ENCODE measurements at places on chromosomes 4 and X. TPM values are rescaled to one million over a fixed set of nuclear protein-coding genes. Genes with fewer than 3 reads are reported as not detected.
A peak's percentile ranks its signal among the peaks of the same experiment; 100 is the strongest.

DNA sequence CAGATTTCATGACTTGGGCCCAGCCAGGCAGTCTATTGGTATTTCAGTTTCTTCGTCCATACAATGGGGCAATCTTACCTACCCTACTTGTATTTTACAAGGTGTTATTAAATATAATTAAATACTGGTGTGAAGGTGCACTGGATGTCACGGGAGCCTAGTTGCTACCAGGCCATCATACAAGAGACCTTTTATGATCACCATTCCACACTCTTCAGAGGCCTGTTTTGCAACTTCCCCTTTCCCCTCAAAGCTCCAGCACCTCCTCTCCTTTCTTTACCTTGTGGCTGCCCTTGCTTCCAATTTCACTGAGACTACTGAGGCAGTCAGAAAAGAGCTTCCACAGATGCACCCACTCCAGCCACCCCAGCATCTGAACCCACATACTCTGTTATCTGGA lies 93.8 kb upstream of the HELT start:
- no peak overlapping the region for H3K27ac ChIP-seq
- DNase-seq: no peak
- no peak overlapping the region for H3K4me3 ChIP-seq
- H3K4me1 ChIP-seq: no peaks in the 10 kb centered on the region
- peaks cover 1% of the 10 kb centered on the region for H3K27me3 ChIP-seq

GATA1 gene
- total RNA-seq: not detected

DNA sequence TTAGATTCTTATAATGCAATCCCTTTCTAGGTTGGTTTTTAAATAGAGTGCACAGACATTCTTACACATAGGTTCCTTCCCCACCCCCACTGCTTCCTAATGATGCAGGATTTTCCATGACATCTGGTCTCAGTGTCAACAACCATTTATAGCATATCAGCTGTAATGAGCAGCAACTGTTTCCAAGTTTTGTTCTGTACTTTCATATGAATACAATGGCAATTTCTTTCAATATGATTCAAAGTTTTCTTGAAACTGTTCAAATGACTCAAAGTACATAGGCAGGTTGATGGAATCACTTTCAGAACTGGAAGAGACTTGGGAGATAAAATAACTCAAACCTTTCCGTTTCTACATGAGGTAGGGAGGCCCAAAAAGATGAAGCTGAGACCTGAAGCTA lies 220.7 kb downstream of the CAMK2D start:
- H3K27me3 ChIP-seq: no peaks in the 10 kb centered on the region
- peak; percentile 73 for DNase-seq
- peaks cover 27% of the 10 kb centered on the region for H3K36me3 ChIP-seq

HSFX4 gene
- total RNA-seq: not detected

- H3K27me3 ChIP-seq: no peaks in the 10 kb centered on the region
- peak; percentile 73 for DNase-seq
- H3K4me3 ChIP-seq: no peak overlapping the region
- peaks cover 2% of the 10 kb centered on the region for H3K36me3 ChIP-seq
These were observed 4.4 kb upstream of the CXorf38 start for GRCh38 chrX:40651620-40652223.

GRCh38 chr4:41070516-41071281 lies 143.6 kb downstream of the APBB2 start:
- no peak for DNase-seq
- H3K36me3 ChIP-seq: no peaks in the 10 kb centered on the region
- H3K4me1 ChIP-seq: no peaks in the 10 kb centered on the region
- H3K4me3 ChIP-seq: no peak overlapping the region
- no peak overlapping the region for H3K27ac ChIP-seq

- H3K4me3 ChIP-seq: no peak overlapping the region
- H3K4me1 ChIP-seq: peaks cover 2% of the 10 kb centered on the region
- H3K36me3 ChIP-seq: no peaks in the 10 kb centered on the region
- DNase-seq: no peak
These were observed 231.3 kb upstream of the CXXC4 start for GRCh38 chr4:104726002-104726401.

- no peaks in the 10 kb centered on the region for H3K27me3 ChIP-seq
- H3K27ac ChIP-seq: no peak overlapping the region
- H3K36me3 ChIP-seq: peaks cover 6% of the 10 kb centered on the region
- peaks cover 28% of the 10 kb centered on the region for H3K4me1 ChIP-seq
- no peak for DNase-seq
These were observed 15.1 kb downstream of the LAMP2 start for GRCh38 chrX:120453985-120454384.

- H3K27ac ChIP-seq: no peak overlapping the region
- H3K4me1 ChIP-seq: peaks cover 12% of the 10 kb centered on the region
- no peaks in the 10 kb centered on the region for H3K27me3 ChIP-seq
- H3K36me3 ChIP-seq: peaks cover 28% of the 10 kb centered on the region
- H3K4me3 ChIP-seq: no peak overlapping the region
- no peak for DNase-seq
These were observed 7.5 kb downstream of the APEX2 start for GRCh38 chrX:55007656-55008055.

CT45A3 gene
- total RNA-seq: not detected

DNA sequence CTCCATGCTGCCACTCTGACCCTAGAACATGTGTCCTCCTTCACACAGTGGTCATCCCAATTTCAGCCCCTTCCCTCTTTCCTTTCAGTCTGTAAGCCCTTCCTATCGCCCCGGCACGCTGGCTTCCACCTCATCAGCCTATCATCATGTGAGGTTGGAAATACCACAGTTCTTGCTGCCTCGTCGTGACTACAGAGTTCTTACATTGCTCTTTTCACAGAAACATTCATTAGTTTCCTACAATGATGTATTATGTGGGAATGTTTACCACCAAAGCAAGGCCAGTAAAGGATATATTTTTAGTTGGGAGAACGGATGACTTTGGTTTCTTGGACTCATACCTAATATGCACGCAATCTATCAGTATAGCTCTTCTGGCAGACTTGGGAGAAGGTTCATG lies 169.5 kb upstream of the BOD1L1 start:
- no peak overlapping the region for H3K4me3 ChIP-seq
- H3K36me3 ChIP-seq: no peaks in the 10 kb centered on the region
- no peaks in the 10 kb centered on the region for H3K4me1 ChIP-seq
- no peak overlapping the region for H3K27ac ChIP-seq

DNA sequence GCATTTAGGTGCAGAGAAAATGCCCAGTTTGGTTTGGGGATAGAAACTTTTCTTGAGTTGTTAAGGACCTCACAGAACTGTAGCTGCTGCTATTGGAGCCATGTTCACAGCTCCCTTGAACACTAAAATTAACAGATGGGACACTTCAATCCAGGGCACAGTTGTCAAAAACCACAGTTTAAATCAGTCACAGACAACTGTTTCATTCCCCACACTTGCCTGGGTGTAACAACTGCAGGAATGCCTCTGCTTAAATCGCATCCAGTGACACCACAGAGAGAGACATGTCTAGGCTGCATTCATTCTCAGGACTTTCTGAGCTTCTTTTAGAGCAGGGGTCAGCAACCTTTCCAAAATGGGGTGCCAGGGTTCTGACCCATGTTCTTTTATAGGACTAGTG lies 12.7 kb upstream of the CAPN6 start:
- no peaks in the 10 kb centered on the region for H3K4me1 ChIP-seq
- no peaks in the 10 kb centered on the region for H3K36me3 ChIP-seq
- H3K27ac ChIP-seq: no peak overlapping the region
